ENCODE measurements at places on chromosomes 2 and 18.

GRCh38 chr2:38672445-38673391 lies 6.8 kb downstream of the GALM start:
- DNase-seq: no peak

GRCh38 chr2:225452677-225453076 lies 53.2 kb downstream of the NYAP2 start:
- DNase-seq: no peak

GRCh38 chr2:140128909-140129308 lies 1348.7 kb upstream of the NXPH2 start:
- DNase-seq: no peak

DNA sequence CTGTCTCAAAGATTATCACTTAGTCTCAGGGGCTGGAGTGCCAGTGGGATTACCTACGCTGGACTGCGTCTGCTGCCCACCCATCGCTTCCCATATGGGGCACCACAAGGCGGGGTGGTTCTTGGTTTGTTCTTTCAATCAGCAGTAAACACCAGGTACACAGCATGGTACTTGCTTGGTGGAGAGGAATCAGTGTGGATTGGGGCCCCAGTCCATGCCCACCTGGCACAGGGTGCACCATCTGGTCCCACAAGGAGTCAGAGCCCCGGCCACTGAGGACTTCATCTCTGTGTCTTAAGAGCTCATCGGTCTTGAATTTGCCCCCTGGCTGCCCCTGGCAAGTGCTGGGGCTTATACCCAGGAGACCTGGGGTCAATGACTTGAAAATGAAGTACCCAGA lies 96.2 kb downstream of the GLI2 start:
- no peak for DNase-seq

- no peak for DNase-seq
Measured at GRCh38 chr2:1501038-1501851, 88.0 kb downstream of the TPO start.

- DNase-seq: no peak
Measured at GRCh38 chr2:133346654-133347053, 221.6 kb downstream of the NCKAP5 start.
